ENCODE measurements at places on chromosomes 1 and 21. TPM values are rescaled to one million over a fixed set of nuclear protein-coding genes. Genes with fewer than 3 reads are reported as not detected.

DNA sequence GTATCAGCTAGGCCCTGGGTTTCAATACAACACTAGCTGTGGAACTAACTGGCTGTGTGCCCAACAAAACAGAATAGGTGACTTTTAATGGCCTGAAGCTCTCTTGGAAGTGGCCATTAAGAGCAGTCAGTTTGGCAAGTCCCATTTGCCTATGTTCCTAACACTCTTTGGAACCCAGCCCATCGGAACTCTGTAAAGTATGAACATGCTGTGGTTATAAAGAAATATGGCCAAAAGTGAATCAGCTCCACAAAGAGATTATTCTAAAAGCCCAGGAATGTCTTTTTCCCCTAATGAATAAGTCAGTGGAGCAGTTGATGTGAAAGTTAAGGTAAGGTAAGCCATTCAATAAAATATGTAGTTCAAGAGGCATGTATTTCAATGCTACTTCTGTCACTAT, 223.7 kb upstream of the ADAMTS5 start:
- H3K4me3 ChIP-seq: no peak overlapping the region
- H3K27me3 ChIP-seq: no peaks in the 10 kb centered on the region
- H3K36me3 ChIP-seq: no peaks in the 10 kb centered on the region
- no peaks in the 10 kb centered on the region for H3K4me1 ChIP-seq
- no peak overlapping the region for H3K27ac ChIP-seq

- no peaks in the 10 kb centered on the region for H3K4me1 ChIP-seq
- H3K27me3 ChIP-seq: no peaks in the 10 kb centered on the region
- H3K4me3 ChIP-seq: no peak overlapping the region
These were observed 349.3 kb downstream of the USH2A start for GRCh38 chr1:216073793-216074595.

DNA sequence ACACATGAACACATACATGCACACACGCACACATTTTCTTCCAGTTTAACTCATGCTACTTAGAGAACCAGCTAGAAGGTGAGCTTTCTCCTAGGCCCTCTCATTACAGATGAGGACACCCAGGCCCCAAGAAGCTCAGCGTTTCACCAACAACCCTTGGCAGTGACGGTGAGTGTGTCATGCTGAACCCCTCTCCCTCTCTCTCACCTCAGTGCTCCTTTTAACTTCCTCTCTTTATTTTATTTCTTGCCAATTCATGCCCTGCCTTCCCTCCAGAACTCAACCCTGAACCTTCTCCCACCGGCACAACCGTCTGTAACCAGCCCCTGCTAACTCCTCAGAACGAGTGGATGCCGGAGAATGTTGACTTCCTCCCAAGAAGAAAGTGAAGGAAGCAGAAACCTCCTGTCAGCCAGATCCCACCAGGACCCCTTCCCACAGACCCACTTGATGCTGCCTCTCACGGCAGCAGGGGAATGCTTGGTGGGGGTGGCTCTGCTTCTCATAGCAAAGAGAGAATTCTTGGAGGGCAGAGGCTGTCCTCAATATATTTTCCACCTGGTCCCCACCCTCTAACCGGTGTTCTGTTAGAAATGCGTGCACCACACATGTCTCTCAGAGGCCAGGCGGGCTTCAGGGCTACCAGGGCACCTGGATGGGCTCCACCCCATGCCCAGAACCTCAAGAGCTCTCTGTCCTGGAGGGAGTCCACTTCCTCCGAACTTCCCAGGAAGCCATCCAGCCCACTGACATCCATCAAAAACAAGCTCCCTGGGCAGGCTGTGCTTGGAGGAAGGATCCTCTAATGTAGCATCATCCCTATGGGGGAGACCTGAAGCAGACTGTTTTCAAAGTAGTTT, 134.0 kb downstream of the TOMM20 start:
- H3K27ac ChIP-seq: no peak overlapping the region
- H3K36me3 ChIP-seq: no peaks in the 10 kb centered on the region
- H3K4me1 ChIP-seq: peaks cover 44% of the 10 kb centered on the region
- DNase-seq: peak; percentile 63

- peaks cover 41% of the 10 kb centered on the region for H3K27me3 ChIP-seq
- H3K4me1 ChIP-seq: no peaks in the 10 kb centered on the region
- H3K36me3 ChIP-seq: no peaks in the 10 kb centered on the region
- H3K4me3 ChIP-seq: no peak overlapping the region
These were observed 60.0 kb downstream of the FBXO2 start for GRCh38 chr1:11594222-11594621.

F11R gene
- total RNA-seq: 30.5 TPM

KCNQ4 gene
- total RNA-seq: 9.5 TPM

KIF21B gene
- 0.71 TPM for total RNA-seq

OR2G6 gene
- not detected for total RNA-seq

GSTM4 gene
- total RNA-seq: 48.6 TPM
